ENCODE measurements at places on chromosomes 3 and 15. TPM values are rescaled to one million over a fixed set of nuclear protein-coding genes. Genes with fewer than 3 reads are reported as not detected.

DNA sequence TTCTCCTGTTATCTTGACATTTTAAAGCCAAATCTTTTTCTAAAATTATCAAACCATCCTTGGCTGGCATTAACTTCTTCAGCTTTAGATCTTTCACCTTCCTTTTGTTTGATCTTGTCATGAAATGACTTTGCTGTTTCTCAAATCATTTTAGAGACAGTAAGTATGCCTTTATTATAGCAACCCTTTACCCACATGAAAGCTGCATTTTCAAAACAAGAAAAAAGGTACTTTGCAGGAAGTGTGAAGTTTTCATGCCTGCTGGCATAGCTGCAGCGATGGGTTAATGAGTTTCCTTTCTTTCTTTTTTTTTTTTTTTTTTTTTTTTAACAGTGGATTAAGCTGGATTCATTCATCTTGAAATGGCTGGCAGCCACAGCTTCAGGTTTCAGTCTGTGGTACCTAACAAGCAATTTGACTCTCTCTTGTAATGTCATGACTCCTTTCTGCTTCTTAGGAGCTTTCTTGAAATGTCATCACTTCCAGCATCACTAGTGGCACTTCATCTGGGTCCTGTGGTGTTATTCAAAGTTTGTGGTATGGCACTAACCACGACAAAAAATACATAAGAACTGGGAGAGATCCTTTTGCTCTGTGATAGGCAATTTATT lies 18.8 kb downstream of the SLC25A26 start:
- H3K4me1 ChIP-seq, result no peaks in the 10 kb centered on the region
- H3K27me3 ChIP-seq, result no peaks in the 10 kb centered on the region
- no peaks in the 10 kb centered on the region for H3K36me3 ChIP-seq
- H3K27ac ChIP-seq, result no peak overlapping the region

DNA sequence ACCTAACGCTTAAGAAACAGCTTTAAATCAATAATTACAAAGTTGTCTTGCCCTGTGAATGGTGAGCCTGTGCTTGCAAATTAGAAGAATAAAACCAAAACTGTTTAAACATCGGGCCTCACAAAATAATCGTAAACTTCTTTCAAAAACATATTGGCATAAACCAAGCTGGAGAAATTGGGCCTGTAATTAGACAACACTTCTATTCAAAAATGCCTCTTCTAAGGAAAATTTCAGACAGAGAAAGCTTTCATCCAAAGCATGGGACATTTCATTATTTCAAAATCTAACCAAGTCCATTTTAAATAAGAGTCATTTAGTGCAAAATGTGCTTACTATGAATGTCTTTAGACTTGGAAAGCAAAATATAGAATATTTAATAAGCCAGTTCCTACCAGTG lies 35.5 kb upstream of the GNB4 start:
- H3K27me3 ChIP-seq, result no peaks in the 10 kb centered on the region
- no peak for DNase-seq
- no peaks in the 10 kb centered on the region for H3K4me1 ChIP-seq
- no peak overlapping the region for H3K4me3 ChIP-seq
- H3K27ac ChIP-seq, result no peak overlapping the region
- no peaks in the 10 kb centered on the region for H3K36me3 ChIP-seq

DNA sequence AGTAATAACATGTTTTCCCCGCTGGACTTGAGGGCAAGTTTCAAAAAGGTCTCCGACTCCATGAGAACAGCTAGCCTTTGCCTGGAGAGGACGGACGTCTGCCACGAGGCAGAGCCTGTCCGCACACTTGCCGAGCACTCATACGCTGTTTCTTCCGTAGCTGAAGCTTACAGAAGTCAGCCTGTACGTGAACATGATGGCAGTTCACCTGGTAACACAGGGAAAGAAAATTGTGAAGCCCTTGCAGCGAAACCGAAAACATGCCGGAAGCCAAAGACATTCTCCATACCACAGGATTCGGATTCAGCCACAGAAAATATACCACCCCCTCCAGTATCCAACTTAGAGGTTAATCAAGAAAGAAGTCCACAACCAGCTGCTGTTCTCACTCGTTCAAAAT lies 43.9 kb upstream of the RASA2 start:
- no peaks in the 10 kb centered on the region for H3K4me1 ChIP-seq
- peaks cover 45% of the 10 kb centered on the region for H3K36me3 ChIP-seq
- DNase-seq, result no peak
- H3K27me3 ChIP-seq, result no peaks in the 10 kb centered on the region

DNA sequence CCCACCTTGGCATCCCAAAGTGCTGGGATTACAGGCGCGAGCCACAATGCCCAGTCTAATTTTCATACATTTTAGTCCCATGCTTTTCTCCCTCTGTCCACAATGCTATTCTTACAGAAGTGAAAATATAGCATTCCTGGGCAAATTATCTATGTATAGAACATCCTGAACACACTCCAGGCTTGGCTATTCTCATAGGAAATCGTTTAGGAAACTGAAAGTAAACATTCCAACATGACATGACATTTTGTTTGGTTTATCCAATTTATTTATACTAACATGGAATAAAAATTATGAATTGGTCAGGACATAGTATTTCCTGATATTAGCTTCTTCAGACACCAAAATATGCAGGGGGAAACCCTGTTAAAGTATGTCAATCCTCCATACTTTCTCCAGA lies 52.6 kb downstream of the SYNM start:
- no peak for DNase-seq
- H3K27ac ChIP-seq, result no peak overlapping the region
- peaks cover 13% of the 10 kb centered on the region for H3K36me3 ChIP-seq
- no peaks in the 10 kb centered on the region for H3K4me1 ChIP-seq

DNA sequence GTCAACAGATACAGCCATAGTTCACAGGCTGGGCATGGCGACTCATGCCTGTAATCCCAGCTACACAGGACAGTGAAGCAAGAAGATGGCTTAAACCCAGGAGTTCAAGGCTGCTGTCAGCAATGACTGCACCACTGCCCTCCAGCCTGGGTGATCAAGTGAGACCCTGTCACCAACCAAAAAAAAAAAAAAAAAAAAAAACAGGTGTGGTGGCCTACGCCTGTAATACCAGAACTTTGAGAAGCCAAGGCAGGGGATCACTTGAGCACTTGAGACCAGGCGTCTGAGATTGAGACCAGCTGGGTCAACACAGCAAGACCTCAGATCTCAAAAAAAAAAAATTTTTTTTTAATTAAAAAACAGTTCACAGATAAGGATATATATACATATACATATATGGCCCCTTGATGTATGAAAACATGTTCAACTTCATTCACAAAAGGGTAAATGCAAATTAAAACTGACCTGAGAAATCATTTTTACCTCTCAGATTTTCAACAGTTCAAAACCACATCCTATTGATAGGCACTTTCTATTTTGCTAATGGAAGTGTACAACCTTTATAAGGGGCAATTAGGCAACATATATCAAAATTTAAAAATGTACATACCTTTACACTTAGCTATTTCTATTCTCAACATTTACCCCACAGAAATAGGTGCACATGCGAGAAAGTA lies 51.1 kb downstream of the OSBPL10 start:
- DNase-seq, result no peak
- no peak overlapping the region for H3K27ac ChIP-seq
- no peaks in the 10 kb centered on the region for H3K4me1 ChIP-seq
- no peaks in the 10 kb centered on the region for H3K27me3 ChIP-seq
- H3K4me3 ChIP-seq, result no peak overlapping the region

- H3K4me1 ChIP-seq, result no peaks in the 10 kb centered on the region
- H3K27me3 ChIP-seq, result no peaks in the 10 kb centered on the region
- no peaks in the 10 kb centered on the region for H3K36me3 ChIP-seq
- H3K27ac ChIP-seq, result no peak overlapping the region
- no peak for DNase-seq
These were observed 60.3 kb upstream of the CCNL1 start for GRCh38 chr3:157220211-157220610.

DNA sequence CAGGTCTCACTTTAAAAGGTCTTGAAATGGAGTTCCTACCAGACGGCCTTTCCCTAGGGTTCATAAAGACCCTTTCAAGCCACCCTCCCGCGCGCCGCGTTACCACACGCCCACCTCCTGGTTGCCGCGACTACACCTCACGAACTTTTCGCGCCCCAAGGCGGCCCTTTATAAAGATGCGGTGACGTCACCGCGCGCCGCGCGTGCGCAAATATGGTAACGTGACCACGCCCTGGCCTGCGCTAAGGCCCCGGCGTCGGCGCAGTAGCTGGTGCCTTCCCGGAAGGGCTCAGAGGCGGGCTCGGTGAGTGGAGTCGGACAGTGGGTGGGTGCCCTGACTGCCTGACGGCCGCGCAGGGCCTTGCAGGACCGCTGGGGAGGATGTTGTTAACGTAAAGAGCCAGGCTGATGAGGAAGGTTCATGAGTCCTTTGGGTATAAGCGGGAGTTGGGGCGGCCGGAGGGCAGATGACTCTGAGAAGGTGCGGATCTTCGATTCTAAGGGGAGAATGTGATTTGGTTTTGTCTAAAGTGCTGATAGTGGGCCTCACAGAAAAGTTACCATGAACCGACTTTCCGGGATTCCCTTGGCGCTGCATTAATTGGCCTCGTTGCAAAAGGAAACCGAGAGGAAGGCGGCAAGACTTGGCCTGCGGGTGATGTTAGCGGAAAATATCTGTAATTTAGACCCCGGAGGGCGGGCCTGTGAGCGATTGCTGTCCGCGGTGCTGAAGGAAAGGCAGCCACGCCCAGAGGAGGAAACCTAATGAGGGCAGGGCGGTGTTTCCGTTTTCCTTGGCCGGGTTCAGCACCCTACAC lies 54.4 kb downstream of the FEZF2 start:
- no peaks in the 10 kb centered on the region for H3K27me3 ChIP-seq
- H3K36me3 ChIP-seq, result no peaks in the 10 kb centered on the region
- H3K4me3 ChIP-seq, result peak overlapping the region; percentile 87
- DNase-seq, result peak; percentile 90
- no peaks in the 10 kb centered on the region for H3K4me1 ChIP-seq

DNA sequence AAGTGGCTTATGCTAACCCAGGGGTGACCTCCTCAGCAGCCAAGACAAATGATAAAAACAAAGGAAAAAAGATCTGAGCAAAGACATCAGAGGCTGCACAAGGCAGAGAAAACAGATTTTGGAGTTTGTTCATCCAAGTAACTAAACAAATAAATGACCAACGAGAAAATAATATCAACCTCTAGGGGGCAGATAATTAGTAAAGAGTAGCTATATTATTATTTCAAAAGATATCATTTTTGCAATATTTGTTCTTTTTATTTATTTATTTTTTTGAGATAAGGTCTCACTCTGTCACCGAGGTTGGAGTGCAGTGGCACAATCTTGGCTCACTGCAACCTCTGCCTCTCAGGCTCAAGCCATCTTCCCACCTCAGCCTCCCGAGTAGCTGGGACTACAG lies 101.8 kb downstream of the PCCB start:
- no peak for DNase-seq
- H3K4me1 ChIP-seq, result no peaks in the 10 kb centered on the region
- H3K4me3 ChIP-seq, result no peak overlapping the region
- no peaks in the 10 kb centered on the region for H3K27me3 ChIP-seq
- H3K36me3 ChIP-seq, result no peaks in the 10 kb centered on the region
- H3K27ac ChIP-seq, result no peak overlapping the region

GRCh38 chr3:64368257-64369020 lies 143.2 kb upstream of the PRICKLE2 start:
- H3K36me3 ChIP-seq, result no peaks in the 10 kb centered on the region
- no peak overlapping the region for H3K27ac ChIP-seq
- H3K4me1 ChIP-seq, result no peaks in the 10 kb centered on the region
- no peak for DNase-seq
- no peaks in the 10 kb centered on the region for H3K27me3 ChIP-seq

DNA sequence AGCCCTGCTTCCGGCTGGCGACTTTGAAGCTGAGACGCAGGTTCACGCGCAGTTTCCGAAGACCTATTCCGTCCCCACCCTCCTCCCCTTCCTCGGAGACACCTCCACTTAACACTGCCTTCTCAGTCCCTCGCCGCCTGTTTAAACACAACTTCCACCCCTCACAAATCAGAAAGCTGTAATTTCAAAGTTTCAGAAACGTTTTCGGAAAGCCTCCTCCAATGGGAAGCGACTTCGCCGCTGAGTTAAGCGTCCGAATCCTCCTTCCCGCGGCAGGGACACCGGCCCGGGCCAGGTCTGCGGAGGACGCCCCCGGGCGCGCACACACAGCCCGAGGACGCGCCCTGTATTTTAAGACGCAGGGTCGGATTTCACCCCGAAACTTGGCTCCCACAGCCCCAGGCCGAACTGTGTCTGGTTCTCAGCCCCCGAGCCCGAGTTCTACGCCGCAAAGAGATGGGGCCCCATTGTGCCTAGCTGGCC lies 559 bp upstream of the LRRN1 start:
- H3K4me1 ChIP-seq, result no peaks in the 10 kb centered on the region
- DNase-seq, result no peak
- H3K4me3 ChIP-seq, result peak overlapping the region; percentile 63
- H3K36me3 ChIP-seq, result no peaks in the 10 kb centered on the region
- H3K27ac ChIP-seq, result no peak overlapping the region

DNA sequence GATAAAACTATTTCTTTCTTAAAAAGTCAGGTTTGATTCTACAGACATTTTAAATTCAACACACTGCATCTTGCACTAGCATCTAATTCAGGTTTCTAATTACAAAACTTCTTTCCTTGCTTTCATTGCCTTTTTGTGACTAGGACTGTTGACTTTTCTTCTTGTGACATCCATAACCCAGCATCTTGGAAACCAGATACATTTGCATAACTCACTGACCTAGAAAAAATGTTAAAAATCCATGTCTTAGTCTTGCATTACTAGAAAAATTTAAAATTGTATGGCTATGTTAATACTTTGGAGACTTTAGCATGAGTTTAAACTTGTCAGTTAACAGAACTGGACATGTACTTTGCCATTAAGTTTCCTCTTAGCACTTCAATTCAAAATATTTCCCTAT lies 72.7 kb downstream of the DTWD1 start:
- no peaks in the 10 kb centered on the region for H3K36me3 ChIP-seq
- DNase-seq, result no peak
- no peak overlapping the region for H3K27ac ChIP-seq
- no peaks in the 10 kb centered on the region for H3K27me3 ChIP-seq
- H3K4me1 ChIP-seq, result no peaks in the 10 kb centered on the region

DNA sequence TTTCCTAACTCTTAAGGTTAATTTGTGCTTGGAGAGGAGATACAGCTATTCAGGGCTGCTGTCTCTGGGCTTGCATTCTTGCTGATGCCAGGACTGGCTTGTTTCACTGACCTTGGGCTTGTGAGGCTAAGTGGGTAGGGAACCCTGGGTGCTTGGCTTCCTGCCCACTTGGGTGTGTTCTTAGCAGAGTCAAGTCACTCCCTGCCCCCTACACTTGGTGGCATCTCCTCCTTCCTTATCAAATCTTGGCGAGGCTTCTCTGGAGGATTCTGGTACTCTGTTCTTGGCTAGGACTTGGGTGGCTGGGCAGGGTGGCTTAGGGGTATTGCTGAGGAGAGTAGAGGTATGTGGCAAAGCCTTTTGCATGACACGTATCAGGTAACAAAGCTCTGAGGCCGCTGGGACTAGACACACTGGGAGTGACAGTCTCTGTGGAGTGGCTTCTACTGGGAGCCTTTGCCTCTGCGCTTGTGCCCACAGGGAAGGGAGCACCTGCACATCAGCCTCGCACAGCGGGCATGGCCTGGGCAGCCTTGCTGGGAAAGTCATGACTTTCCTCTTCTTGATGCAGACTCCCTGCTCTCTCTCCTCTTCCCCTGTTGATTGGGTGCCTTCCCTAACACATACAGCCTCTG lies 41.8 kb downstream of the CHCHD6 start:
- H3K27ac ChIP-seq, result no peak overlapping the region
- no peaks in the 10 kb centered on the region for H3K27me3 ChIP-seq
- no peak for DNase-seq
- no peaks in the 10 kb centered on the region for H3K36me3 ChIP-seq

Gene CPNE9
- 0.16 TPM for total RNA-seq

Gene CNTN3
- total RNA-seq, result 3.8 TPM

Gene CFAP100
- not detected for total RNA-seq

Gene AAGAB
- total RNA-seq, result 44.0 TPM

Gene COLQ
- 4.3 TPM for total RNA-seq

Gene PRKCD
- 26.6 TPM for total RNA-seq

All from kidney (tissue), 22 donors.